Occipital lobe (tissue), 3 donors: ENCODE measurements at places on chromosomes 12 and 14. TPM values are rescaled to one million over a fixed set of nuclear protein-coding genes. Genes with fewer than 3 reads are reported as not detected.

Gene KRT5
- 0.62 TPM for total RNA-seq

Gene CLEC2A
- total RNA-seq: not detected

Gene TNS2
- 11.1 TPM for total RNA-seq

Gene STAC3
- total RNA-seq: 0.94 TPM

Gene VASH1
- 90.8 TPM for total RNA-seq

Gene AQP2
- total RNA-seq: not detected

Gene WNT1
- total RNA-seq: not detected

Gene CPNE6
- 10.8 TPM for total RNA-seq

Gene CTSG
- not detected for total RNA-seq

Gene RNASE4
- 2.2 TPM for total RNA-seq

Gene GPRC5D
- not detected for total RNA-seq

Gene SPATA7
- total RNA-seq: 131 TPM

Gene KITLG
- total RNA-seq: 90.8 TPM

Gene SLC6A13
- 10.0 TPM for total RNA-seq

Gene DCN
- total RNA-seq: 46.3 TPM

Gene OAS2
- 2.0 TPM for total RNA-seq

Gene CLEC4D
- total RNA-seq: not detected

Gene KRT73
- not detected for total RNA-seq

Gene TUNAR
- total RNA-seq: 5.8 TPM

Gene CAPS2
- 10.0 TPM for total RNA-seq

Gene SLC41A2
- total RNA-seq: 190 TPM

Gene CSRNP2
- 69.6 TPM for total RNA-seq

Gene KCNH3
- 7.5 TPM for total RNA-seq

Gene MMP19
- not detected for total RNA-seq

Gene ASPG
- 0.94 TPM for total RNA-seq

Gene DHH
- 0.47 TPM for total RNA-seq

Gene MYO1H
- total RNA-seq: 0.16 TPM

Gene CCDC184
- 17.0 TPM for total RNA-seq

Gene CHMP4A
- total RNA-seq: 41.5 TPM

Gene ORAI1
- 1.9 TPM for total RNA-seq

Gene EFCAB11
- 3.7 TPM for total RNA-seq

Gene OTUB2
- total RNA-seq: 5.6 TPM

Gene AP1G2
- total RNA-seq: 10.0 TPM

Gene NPFF
- total RNA-seq: not detected

Gene PLEKHG3
- total RNA-seq: 6.2 TPM

Gene NEMP1
- 7.6 TPM for total RNA-seq

Gene LBHD2
- not detected for total RNA-seq

Gene SERPINA9
- not detected for total RNA-seq

Gene NXPH4
- total RNA-seq: 0.78 TPM

Gene HOXC10
- total RNA-seq: not detected

Gene MFAP5
- total RNA-seq: not detected

Gene KRT83
- total RNA-seq: not detected

Gene ANKLE2
- total RNA-seq: 46.2 TPM

Gene KRT82
- not detected for total RNA-seq

Gene CD69
- total RNA-seq: 0.62 TPM

Gene TMEM253
- not detected for total RNA-seq

Gene REP15
- 3.0 TPM for total RNA-seq

Gene LHX5
- not detected for total RNA-seq

Gene ARMH4
- 99.4 TPM for total RNA-seq

Gene COPZ1
- total RNA-seq: 47.1 TPM

Gene CEP290
- total RNA-seq: 73.9 TPM

Gene SIRT4
- 4.5 TPM for total RNA-seq

Gene RFX4
- 3.6 TPM for total RNA-seq

Gene SPX
- total RNA-seq: 0.16 TPM

Gene TSHR
- under 0.01 TPM for total RNA-seq

Gene MANSC4
- total RNA-seq: 0.47 TPM

Gene GALNT9
- 1.4 TPM for total RNA-seq
